Nucleus accumbens (tissue), 56 donors: ENCODE measurements at places on chromosomes 5 and 9.

DNA sequence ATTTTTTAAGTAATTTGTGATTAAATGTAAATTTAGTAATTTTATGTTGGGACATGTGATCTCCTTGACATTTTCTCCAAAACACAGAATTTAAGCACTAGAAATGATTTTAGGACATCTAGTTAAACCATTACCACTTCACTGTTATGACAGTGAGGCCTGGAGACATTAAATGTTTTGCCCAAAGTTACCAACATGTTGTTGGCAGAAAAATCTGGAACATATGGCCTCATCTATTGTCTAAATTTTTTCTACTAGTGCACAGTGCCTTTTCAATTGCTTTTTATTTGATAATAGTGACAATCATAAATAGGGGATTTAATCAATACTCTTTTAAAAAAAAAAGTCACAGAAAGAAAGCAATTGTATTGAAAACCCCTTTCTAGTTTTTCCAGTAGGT is 45.6 kb downstream of the PIK3R1 start:
- DNase-seq: no peak

DNA sequence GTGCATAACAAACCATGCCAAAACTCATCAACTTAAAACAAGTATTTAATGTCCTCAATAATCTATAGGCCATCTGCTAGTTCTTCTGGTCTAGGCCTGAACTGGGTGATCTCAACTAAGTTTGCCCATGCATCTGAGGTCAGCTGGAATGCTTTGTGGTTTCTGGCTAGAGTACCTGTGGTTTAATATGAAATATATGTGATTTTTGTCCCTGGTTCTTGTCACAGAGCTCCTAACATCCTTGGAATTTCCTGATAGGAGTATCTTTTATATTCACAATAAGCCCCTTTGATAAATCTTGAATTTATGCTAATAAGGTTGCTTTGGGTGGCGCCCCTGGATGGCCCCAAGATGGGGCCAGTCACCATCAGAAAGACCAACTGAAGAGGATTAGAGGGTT is 535.9 kb downstream of the DNAH5 start:
- no peak for DNase-seq

GRCh38 chr9:86434039-86434726 is 80.0 kb upstream of the TUT7 start:
- DNase-seq: no peak

- no peak for DNase-seq
Measured at GRCh38 chr9:71746758-71747125, 21.6 kb downstream of the CEMIP2 start.

DNA sequence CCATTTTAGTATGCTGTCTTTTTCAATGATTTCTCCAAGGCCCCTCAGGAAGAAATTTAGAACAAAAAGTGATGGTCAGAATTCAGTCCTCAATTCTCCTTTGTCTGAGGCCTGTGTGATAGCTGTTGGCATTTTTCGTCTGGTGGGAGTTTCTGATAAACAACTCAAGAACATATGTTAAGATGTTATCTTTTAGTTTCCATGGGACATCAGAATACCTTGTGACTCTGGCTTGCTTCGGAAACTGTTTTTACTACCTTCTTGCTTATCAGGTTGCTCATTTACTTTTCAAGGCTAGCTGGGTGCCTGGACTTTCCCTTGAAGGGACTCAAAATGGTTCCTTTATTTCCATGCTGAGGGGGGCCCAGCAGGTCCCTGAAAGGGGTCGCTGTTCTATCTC is 97.2 kb downstream of the INVS start:
- DNase-seq: no peak

DNA sequence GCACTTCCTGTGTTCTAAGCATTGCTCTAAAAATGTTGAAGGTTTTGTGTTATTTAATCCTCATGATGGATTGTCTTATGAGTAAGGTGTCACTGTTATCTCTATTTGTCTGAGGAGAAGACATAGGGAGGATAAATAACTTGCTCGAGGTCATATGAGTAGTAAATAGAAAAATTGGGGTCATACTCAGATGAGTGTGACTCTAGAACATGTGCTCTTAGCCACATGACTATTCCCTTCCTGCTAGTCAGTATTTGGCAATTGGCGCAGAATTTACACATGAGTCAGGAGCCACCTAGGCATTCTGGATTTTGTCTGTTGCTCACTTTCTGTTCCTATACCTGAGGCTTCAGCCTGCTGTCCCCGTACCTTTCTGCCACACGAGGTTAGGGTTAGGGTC is 234.6 kb upstream of the CD180 start:
- DNase-seq: no peak

- DNase-seq: no peak
Measured at GRCh38 chr9:84079994-84080393, 99.4 kb downstream of the RMI1 start.

GRCh38 chr9:70229026-70229425 is 29.8 kb upstream of the SMC5 start:
- no peak for DNase-seq

DNA sequence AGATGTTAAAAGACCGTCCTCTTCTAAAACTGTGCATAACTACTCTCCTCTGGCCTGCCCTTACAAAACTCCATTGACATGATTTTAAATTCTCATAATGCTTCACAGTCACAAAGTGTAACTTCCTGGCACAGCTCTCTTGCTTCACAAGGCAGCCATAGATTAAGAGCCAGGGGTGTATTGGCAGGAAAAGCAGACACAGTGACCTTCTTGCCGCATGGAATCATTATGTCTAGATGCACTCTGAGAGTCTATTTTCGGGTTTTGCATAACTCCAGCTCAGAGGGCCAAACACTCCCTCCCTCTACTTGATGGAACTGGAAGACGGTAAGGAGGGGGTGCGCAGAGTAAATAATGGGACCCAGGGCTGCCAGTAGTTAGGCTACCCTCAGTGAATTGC is 110.1 kb downstream of the MARCHF3 start:
- peak; percentile 10 for DNase-seq

- DNase-seq: no peak
Measured at GRCh38 chr5:96324708-96325107, 108.3 kb downstream of the PCSK1 start.

DNA sequence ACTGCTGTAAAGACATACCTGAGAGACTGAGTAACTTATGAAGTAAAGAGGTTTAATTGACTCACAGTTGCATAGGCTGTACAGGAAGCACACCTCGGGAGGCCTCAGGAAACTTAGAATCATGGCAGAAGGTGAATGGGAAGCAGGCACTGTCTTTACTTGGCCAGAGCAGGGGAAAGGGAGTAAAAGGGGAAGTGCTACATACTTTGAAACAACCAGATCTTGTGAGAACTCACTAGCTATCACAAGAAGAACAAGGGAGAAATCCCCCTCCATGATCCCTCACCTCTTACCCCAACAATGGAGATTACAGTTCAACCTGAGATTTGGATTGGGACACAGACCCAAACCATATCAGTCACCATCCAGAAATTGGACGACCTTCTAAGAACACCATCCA is 1285.8 kb upstream of the CDH9 start:
- DNase-seq: no peak

- DNase-seq: no peak
Measured at GRCh38 chr9:136002881-136003280, 41.7 kb upstream of the UBAC1 start.

DNA sequence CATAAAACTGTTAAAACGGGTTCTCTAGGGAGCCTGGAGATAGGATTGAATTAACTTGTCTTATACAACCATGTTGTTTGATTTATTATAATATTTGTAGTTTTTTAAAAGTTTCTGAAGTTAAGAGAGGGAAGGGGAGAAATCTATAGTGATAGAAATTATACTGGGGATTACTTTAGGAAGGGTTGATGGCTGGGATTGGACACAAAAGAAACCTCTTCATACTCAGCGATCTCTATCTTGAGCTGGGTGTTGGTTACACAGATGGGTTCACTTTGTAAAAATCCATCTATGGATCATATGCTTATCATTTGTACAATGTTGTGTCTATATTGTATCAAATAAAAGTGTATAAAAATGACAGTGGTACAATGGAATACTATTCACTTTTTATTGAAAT is 30.0 kb downstream of the TNPO1 start:
- no peak for DNase-seq
